CD14-positive monocyte (primary cell): ENCODE measurements at places on chromosomes 3 and 15.
A peak's percentile ranks its signal among the peaks of the same experiment; 100 is the strongest.

DNA sequence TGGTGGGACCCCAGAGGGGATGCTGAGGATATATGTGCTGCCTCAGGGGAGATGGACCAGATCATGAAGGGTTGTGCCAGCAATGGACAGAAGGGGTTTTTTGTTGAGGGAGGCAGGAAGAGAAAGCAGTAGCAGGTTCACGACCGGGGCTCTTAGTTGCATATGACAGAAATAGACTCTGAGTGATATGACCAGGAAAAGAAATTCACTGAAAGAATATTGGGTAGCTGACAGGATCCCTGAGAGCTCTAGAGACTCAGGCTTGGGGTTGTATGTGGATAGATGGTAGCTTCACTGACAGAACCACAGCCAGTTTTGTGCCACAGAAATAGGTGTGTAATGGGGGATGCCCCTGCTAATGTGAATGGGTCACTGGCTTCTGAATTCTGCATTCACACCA, 241.6 kb downstream of the ZNF621 start:
- DNase-seq = no peak

- no peak for DNase-seq
These were observed 465.9 kb upstream of the TGFBR2 start for GRCh38 chr3:30140356-30141075.

DNA sequence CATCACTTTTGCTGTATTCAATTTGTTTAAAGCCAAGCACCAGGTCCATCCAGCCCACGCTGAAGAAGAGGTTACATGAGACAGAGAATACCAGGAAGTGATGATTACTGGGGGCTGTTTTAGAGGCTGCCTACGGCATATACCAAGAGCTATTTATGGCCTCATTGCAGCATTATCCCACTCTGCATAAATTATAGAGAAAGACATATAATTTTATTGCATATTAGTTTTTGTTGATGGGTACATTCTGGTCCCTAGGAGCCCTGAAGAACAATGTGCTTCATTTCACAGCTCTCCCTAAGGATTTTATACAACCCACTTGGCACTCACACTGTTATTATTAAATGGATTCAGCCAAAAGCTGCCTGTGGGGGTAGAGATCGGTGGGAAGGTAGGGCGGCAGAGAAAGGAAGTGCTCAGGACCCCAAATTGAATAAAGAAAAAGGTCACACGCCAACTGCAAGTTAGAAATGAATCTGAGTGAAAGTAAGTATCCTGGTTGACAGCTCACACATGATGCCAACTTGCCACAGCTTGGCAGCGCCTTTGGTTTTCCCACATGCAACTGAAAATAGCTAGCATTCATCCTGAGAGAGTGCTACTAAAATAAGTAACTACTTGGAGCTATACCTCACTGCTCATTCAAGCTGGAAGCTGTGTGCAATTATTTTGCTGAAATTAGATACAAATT, 73.7 kb downstream of the CCNL1 start:
- no peak for DNase-seq

DNA sequence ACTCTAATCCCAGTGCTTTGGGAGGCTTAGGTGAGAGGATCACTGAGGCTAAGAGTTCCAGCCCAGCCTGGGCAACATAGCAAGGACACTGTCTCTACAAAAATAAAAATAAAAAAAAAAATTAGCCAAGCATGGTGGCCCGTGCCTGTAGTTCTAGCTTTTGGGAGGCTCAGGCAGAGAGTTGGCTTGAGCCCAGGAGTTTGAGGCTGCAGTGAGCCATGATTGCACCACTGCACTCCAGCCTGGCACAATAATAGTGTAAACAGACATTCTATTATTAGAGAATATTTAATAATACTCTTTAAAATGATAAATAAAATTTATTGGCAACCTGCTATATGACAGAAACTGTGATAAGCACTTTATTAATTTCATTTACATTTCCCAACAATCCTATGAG, 908.9 kb downstream of the TUSC7 start:
- no peak for DNase-seq

GRCh38 chr15:38992930-38993329, 428.3 kb upstream of the RASGRP1 start:
- no peak for DNase-seq

DNA sequence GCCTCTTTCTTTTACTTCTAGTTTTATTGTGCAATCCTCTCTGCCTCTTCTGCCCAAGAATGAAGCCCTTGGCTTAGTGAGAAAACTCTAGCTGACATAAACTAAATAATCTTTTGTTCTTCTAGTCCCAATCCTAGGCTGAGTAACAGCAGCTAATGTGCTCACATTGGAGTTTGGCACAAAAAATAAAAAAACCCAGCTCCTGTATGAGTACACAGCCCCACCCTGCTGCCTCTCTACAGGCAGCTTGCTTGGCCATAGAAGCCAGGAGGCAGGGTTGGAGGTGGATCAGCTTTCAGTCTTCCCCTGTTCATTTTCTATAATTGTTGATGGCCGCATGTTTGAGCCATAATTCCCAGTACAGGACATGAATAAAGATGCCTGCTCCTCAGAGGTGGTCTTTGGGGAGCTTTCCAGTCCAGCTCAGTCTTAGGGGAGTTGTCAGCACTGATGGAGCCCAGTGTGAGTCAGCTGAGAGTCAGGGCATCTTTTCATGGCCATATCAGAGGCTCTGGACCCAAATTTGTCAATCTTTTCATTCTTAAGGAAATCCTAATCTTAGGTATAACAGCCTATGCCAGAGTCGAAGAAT, 46.7 kb downstream of the RTP1 start:
- no peak for DNase-seq

- no peak for DNase-seq
These were observed 12.7 kb upstream of the TMCO5A start for GRCh38 chr15:37921527-37922385.

DNA sequence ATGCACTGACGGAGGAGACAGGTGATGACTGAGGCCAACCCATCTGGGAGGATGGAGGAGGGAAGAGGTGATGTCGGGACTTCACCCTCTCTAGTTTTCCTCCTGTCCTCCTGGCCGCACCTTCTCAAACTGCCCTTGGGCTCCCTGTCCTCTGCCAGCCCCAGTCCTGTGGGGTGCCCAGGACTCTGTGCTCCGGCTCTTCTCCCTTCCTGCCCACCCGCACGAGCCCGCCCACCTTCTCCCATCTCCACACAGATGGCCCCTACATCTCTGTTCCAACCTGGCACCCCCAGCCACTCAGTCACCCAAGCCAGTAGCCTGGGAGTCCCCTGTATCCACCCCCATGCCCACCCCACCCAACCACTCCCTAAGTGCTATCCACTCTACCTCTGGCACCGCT, 206.7 kb upstream of the LINGO1 start:
- DNase-seq = no peak

DNA sequence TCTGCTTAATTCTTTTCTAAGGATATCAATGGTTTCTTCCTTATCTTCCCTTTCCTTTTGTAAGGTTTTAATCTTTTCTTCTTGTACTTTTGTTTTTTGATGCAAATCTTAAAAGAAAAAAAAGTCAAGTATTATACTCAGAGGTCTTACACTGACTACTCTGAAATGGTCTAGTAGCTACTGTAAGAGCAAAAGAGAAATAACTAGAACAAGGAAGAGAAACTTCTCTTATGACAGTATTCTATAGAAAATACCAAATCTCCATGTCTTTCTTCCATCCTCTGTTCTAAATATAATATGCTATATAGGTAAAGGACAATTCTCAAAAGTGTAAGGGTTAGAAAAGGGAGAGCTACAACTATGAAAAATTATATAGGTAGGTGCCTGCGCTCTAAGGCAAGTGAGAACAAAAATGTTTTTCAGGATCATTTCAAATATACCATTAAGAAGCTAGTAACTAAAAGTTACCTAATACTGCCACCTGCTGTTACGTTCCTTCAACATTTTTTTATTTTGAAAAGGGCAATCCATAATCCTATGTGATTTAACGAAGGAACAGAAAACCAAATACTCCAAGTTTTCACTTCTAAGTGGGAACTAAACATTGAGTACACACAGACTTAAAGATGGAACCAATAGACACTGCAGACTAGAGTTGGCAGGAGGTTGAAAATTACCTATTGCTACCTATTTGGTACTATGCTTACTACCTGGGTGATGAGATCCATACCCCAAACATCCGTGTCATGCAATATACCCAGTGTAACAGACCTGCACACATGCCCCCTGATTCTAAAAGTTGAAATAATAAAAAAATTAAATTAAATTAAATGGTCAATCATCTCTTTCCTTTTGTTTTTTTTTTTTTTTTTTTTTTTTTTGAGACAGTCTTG, 36.7 kb downstream of the CIP2A start:
- peak; percentile 51 for DNase-seq

DNA sequence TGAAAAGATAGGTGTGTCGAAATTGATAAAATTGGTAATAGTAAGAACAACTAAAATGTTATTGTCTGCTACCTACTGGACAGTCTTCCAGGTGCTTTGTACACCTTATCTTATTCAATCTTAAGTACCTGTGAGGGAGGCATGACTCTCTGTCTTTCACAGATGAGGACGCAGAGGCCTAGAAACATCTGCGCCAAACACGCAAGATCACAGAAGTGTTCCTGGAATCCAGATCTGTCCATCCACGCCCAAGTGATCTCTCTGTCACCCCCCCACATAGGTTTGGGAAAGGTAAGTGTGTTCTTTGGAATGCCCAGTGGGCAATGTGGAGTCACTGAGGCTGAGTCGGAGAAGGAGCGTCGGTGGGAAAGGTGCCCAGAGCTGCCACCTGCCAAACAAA, 34.4 kb upstream of the PTPRG start:
- no peak for DNase-seq

- DNase-seq = no peak
These were observed at the start of gene PRR23B for GRCh38 chr3:139020868-139021234. Gene PRR23B, minus strand, starts transcription at chr3:139020926. Its CDS starts 265 bp downstream, at chr3:139020661.

GRCh38 chr3:196677353-196677752, 34.7 kb downstream of the CEP19 start:
- DNase-seq = no peak

- peak; percentile 49 for DNase-seq
These were observed 87.3 kb upstream of the C15orf61 start for GRCh38 chr15:67433495-67434099.

DNA sequence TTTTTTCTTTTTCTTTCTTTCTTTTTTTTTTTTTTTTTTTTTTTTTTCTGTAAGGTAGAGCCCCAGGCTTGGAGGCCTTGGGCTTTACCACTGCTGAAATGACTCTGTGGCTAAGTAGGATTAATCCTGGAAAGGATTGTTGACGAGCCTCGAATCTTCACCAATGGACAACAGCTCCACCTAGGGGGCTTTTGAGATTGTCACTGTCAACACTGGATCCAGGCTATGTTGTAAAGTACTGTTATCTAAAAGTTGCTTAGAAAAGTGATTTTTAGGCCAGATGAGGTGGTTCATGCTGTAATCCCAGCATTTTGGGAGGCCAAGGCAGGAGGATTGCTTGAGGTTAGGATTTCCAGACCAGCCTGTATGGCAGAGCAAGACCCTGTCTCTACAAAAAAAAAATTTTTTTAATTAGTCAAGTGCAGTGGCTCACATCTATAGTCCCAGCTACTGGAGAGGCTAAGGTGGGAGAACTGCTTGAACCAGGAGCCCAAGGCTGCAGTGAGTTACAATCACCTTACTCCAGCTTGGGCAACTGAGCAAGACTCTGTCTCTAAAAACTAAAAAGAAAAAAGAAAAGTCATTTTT, 41.6 kb downstream of the KLHL18 start:
- peak; percentile 31 for DNase-seq

- no peak for DNase-seq
These were observed 504.1 kb downstream of the TBL1XR1 start for GRCh38 chr3:176692966-176693785.

- DNase-seq = no peak
These were observed 585.8 kb downstream of the NLGN1 start for GRCh38 chr3:173983343-173983742.

GRCh38 chr3:178275311-178275710, 260.9 kb upstream of the KCNMB2 start:
- DNase-seq = no peak

- DNase-seq = peak; percentile 94
These were observed 61.5 kb downstream of the IQSEC1 start for GRCh38 chr3:13011573-13012220.

DNA sequence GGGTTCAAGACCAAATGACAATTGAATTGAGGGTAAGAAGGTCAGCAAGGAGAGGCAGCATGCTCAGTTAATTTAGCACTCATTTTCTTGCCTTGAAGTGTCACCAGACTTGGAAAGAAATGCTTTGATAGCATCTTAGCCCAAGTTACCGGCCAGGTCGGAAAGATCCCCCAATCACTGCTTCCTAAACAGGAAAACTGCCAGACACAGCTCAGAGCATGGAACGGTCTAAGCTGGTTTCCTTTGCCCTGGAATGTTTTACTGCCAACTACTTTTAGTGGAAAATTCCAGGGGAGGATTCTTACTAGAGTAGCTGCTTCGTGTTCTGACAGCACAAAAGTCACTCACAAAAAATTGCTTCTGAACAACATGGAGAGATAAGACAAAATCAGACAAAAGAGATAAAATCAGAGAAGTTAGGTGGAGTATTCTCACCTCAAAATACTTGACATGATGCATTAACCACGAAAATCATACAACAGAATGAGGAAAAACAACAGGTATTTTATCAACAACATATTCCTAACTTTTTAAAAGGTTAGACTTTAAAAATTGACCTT, 65.5 kb downstream of the CCR4 start:
- no peak for DNase-seq

- DNase-seq = no peak
These were observed 53.5 kb upstream of the ADAMTS9 start for GRCh38 chr3:64741341-64741740.

- no peak for DNase-seq
These were observed 94.0 kb upstream of the THBS1 start for GRCh38 chr15:39486621-39487457.

DNA sequence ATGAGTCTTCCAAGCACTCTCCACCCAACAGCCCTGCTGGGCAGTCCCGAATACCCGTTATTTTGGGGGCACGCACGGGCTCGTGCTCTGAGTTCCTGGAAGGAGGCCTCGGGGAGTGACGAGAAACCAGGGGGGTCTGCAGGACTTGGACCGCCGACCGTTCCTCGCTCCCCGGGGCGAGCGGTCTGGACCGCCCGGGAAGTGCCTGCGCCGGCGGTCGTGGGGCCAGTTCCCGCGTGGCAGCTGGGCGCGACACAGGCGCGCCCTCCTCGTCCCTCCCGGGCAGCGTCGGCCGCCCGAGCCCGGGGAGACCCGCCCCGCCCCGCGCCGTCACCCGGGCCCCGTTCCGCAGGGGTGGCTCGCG, 387 bp downstream of the GNB4 start:
- peak; percentile 44 for DNase-seq
